ENCODE measurements at places on chromosomes 4 and X. TPM values are rescaled to one million over a fixed set of nuclear protein-coding genes. Genes with fewer than 3 reads are reported as not detected.

NKX3-2 gene
- not detected for total RNA-seq

DNA sequence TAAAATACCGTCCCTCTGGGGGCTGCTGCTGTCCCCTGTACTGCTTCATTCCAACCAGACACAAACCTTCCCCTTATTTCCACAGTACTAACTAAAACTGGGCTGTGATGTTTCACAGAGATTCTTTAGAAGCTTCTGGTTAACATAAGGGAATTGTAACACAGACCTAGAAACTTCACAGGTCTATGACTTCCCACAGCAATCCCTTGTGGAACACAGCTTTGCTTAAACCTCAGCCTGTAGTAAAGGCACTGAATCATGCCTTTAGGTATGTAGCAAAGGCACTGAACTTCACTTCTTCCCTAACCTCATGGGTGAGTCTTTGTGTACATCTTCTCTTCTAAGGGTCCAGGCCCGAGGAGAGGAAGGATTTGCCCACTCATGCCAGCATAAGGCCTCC, 49.4 kb downstream of the SPINK2 start:
- DNase-seq: no peak

- DNase-seq: no peak
Observed at GRCh38 chr4:11904846-11905739, 476.4 kb upstream of the HS3ST1 start.

FDCSP gene
- total RNA-seq: not detected

FAM149A gene
- 0.33 TPM for total RNA-seq

GRCh38 chr4:16483540-16483939, 257.3 kb upstream of the TAPT1 start:
- no peak for DNase-seq

NAT8L gene
- total RNA-seq: 7.3 TPM

DNA sequence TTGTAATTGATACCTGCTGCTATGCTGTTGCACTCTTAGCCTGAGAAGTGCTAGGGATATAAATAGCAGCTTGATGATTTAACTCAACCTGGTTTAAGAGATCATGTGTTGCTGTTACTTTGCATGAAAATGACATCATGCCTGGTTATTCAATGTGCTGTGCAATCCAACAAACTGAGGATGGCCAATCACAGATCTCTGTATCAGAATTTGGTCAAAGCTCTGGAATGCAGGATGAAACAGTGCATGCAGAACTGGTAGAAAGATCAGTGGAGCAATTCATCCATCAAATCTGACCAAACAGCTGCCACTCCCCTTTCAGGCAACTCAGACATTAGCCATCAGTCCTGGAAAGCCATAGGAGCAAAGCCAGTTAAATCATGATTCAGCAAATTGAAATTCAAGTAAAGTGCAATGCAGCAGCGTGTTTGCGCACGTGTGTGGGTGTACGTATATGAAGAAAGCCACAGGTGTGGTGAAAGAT, 160.3 kb upstream of the RASGEF1B start:
- DNase-seq: no peak

RADX gene
- 5.7 TPM for total RNA-seq

- DNase-seq: no peak
Observed at GRCh38 chr4:107937040-107937439, 5.7 kb downstream of the CYP2U1 start.

GRCh38 chrX:82134378-82134777, 932.5 kb downstream of the SH3BGRL start:
- DNase-seq: no peak

Data from activated CD4-positive, alpha-beta T cell treated with anti-CD3 and anti-CD28 coated beads, Interleukin-2, amount 10 ng/mL, durations not matched to agents 24 days and 14 days (primary cell).